DMS53 (cell line): ENCODE measurements at places on chromosomes 12 and 14.

DNA sequence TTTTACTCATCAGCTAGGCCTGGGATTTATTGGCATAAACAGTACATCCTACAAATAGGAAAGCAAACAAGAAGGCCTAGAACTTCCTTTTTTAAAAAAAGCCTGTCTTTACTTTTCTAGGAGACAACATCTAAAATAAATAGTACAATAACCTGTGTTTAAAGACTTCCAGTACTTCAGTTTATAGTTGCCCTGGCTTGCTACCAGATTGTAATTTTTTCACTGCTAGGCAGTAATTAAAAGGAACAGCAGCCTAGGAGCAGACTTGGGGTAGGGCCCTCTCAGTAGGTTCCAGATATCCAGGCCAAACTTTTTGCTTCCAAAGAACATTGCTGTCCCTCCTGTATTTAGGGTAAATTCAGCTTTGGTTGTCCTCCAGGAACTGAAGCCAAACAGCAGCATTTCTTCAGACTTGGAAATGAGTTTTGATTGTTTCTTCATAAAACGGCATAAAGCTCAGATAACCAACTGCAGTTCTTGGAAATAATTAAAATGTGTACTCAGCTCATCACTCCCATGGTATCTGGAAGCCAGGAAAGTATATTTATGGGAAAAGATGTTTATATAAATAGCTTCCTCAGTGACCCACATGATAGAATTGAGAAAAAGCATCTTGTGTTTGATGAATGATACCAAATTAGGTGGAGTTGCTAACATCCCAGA, 61.7 kb downstream of the PPP1R36 start:
- no peak for DNase-seq

DNA sequence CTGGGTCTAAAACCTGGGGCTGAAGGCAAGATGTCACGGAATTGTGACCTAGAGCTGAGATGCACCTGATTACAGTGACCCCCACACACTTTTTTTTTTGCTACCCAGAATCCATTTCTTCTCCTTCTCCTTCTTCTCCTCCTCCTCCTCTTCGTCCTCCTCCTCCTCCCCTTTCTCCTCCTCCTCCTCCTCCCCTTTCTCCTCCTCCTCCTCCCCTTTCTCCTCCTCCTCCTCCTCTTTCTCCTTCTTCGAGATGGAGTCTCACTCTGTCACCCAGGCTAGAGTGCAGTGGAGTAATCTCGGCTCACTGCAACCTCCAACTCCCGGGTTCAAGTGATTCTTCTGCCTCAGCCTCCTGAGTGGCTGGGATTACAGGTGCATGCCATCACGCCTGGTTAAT, 19.4 kb upstream of the FLVCR2 start:
- DNase-seq = no peak

DNA sequence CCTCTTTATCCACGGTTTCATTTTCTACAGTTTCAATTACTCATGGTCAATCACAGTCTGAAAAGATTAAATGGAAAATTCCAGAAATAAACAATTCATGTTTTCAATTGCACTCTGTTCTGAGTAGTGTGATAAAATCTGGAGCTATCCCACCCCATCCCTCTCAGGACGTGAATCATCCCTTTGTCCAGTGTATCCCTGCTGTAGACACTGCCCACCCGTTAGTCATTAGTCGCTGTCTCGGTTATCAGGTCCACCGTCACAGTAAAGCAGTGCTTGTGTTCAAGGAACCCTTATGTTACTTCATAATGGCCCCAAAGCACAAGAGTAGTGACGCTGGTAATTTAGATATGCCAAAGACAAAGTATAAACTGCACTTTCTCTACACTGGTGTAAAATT, 141.0 kb upstream of the LMNTD1 start:
- no peak for DNase-seq

GRCh38 chr12:91551927-91552326, 369.3 kb upstream of the DCN start:
- no peak for DNase-seq

- DNase-seq = no peak
These were observed 20.4 kb downstream of the EIF2B2 start for GRCh38 chr14:75023108-75023507.

DNA sequence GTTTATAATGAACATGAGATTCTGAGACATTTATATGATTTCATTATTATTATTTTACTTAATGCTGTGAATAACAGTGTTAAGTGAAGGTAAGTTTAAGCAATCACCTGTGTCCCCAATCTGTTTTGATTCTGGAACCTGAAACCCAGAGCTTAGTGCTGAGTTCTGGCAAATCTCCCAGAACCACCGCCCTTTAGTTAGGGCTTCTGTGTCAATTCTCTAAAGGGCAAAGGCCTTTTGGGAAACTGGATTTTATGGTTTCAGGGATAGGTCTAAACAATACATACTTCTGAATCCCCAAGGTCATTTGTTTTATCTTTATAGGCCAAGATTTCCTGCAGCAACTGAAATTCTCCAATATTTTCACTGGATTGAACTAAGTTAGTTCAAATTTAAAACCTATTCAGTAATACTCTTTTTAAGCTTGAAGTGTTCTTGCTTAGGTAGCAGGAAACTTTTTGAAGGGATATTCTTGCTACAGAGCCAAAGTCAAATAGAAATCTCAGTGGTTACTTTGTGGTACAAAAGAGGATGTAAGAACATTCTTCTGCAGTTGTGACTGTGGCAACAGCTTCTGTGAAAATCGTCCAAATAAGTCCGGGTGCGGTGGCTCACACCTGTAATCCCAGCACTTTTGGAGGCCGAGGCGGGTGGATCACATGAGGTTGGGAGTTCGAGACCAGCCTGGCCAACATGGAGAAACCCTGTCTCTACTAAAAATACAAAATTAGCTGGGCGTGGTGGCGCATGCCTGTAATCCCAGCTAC, 10.0 kb upstream of the PKP2 start:
- DNase-seq = no peak

GRCh38 chr12:16608946-16609539, 3.1 kb upstream of the LMO3 start:
- peak; percentile 80 for DNase-seq

GRCh38 chr14:75879031-75879430, 102.8 kb downstream of the TGFB3 start:
- peak; percentile 48 for DNase-seq

DNA sequence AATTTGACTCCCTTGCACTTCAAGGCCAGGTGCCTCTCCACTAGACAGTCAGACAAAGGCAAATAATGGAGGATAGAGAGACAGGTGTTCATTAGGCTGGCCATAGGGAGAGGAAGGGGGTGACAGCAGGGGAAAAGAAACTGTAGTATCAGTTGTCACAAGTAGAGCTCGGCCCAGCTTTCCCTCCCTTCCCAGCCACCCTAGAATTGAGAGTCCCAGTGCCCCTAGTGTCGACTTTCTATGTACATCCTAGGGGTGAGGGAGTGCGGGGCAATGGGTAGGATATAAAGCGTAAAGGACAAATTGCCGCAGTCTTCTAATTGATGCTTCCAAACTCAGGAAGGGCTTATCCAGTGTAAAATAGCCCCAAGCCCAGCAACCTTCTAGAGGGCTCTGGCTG, 39.0 kb downstream of the BAZ2A start:
- peak; percentile 89 for DNase-seq

DNA sequence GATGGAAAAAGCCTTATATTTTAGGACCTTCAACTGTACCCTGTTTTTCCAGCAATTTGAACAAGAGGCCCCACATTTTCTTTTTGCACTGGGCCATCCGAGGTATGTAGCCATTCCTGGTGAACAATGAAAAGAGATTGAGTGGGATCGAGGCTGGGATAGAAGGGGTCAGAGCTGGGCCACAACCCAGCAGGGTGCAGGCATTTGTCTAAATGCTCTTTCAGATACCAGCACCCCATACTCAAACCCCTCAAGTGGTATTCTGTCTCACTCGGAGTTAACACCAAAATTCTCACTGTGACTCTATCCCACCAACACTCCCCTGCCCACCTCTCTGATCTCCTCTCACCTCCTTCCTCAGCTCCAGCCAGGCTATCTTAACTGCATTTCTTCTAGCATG, 26.8 kb downstream of the DUSP6 start:
- DNase-seq = no peak

GRCh38 chr14:50006141-50006540, 110.2 kb downstream of the VCPKMT start:
- DNase-seq = no peak

DNA sequence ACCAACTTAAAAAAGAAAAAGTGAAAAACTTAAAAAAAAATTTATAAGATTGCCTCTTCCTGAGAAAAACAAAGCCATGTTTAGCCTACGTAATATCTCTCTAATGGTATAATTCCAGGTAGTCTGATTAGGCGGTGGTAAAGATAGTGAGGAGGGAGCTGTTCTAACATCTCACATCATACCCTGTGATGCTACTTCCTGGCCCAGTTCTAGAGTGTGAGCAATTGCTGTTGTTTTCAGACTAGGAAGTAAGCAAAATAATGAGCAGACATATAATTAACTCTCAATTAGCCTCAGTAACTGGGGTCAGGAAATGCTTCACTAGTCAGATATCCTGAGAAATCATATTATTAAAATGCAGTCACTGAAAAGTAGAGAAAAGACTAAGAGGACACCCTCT, 113.9 kb downstream of the PHLDA1 start:
- no peak for DNase-seq

GRCh38 chr12:107027636-107028053, 40.7 kb upstream of the MTERF2 start:
- DNase-seq = peak; percentile 99

DNA sequence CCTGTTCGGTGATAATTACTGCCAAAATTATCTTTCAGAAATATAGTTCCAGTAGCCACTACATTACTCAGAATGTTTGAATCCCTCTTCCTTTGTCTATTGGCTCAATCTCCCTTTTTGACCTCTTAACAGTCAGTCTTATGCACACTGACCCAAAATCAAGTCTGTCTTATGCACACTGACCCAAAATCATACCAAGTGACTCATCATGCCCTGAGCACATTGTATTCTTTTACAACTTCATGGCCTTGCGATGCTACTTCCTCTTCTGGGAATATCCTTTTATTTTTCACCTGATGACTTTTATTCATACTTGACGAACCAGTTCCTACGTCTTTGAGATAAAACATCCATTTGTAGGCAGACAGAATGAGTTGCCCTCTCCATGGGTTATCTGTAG, 182.3 kb downstream of the NPAS3 start:
- peak; percentile 13 for DNase-seq

GRCh38 chr12:90299121-90299520, 590.5 kb upstream of the ATP2B1 start:
- no peak for DNase-seq

DNA sequence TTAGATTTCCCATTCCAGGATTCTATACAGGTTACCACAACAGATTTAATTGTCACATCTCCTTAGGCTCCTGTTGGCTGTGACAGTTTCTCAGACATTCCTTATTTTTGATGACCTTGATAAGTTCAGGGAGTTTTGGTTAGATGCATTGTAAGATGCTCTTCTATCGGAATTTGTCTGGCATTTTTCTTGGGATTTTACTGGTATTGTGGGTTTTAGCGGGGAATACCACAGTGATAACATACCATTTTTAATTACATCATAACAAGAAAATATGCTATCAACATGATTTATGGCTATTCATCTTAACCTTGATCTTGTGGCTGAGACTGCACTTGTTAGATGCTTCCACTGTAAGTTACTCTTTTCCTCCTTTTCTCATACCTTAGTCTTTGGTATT, 217.5 kb upstream of the PPFIA2 start:
- no peak for DNase-seq

GRCh38 chr12:56119361-56119796, 1.3 kb downstream of the ZC3H10 start:
- DNase-seq = peak; percentile 95

GRCh38 chr14:27528328-27528727, 930.5 kb upstream of the NOVA1 start:
- DNase-seq = peak; percentile 66

- no peak for DNase-seq
These were observed 795.5 kb downstream of the C12orf50 start for GRCh38 chr12:87233671-87234070.

DNA sequence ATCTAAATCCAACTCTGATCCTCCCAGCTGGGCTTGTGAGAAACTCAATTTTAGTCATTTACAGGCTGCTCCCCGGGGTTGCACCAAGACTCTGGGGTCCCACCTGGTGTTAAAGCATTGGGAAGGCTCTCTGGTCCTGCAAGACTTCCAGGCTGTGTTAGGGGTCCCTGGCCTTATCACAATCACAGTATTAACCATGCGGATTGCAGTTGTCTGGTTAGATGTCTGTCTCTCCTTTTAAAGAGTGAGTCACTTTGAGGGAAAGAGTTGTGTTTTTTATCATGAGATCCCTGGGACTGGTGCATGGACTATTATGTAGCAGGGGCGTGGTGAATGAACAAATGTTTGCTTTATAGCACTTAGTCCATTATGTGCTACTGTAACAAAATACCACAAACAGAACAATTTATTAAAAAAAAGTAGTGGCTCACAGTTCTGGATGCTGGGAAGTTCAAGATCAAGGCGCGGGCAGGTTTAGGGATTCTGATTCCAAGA, 531.4 kb downstream of the FUT8 start:
- DNase-seq = no peak

DNA sequence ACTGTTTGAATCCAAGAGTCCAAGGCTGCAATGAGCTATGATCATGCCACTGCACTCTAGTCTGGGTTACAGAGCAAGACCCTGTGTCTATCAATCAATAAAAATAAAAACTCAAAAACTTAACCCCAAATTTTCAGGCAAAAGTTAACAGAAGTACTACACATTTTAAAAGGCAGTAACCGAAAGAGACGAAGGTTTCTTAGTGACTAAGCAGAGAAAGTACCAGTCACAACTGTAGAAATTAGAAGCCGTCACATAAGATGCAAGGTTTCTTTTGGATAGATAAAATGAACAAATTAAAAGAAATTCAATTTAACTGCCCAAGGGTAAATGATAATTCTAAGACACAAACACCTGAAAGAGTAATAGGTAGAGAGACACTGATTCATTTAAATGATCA, 103.5 kb downstream of the MED13L start:
- no peak for DNase-seq

GRCh38 chr12:131923260-131923659, 5.8 kb upstream of the PUS1 start:
- DNase-seq = no peak

DNA sequence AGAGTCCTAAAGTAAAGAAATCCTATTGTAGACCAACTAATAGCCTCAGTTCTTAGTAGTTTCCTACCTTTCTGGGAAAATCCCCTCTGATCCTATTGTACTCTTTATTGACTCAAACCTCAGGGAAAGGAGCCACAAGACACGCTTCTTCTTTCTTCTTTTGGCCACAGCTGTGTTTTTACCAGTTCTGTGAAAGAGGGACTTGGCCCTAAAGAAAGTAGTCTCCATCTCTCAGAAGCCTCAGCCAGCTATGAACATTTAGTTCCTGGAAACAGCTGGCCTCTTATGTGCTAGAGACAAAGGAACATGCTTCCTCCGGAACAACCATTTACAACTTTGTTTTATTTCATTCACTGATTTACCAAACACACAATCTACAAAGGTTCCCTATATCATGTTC, 66.1 kb upstream of the ARID2 start:
- no peak for DNase-seq

GRCh38 chr12:97387844-97388243, 74.8 kb upstream of the RMST start:
- no peak for DNase-seq

DNA sequence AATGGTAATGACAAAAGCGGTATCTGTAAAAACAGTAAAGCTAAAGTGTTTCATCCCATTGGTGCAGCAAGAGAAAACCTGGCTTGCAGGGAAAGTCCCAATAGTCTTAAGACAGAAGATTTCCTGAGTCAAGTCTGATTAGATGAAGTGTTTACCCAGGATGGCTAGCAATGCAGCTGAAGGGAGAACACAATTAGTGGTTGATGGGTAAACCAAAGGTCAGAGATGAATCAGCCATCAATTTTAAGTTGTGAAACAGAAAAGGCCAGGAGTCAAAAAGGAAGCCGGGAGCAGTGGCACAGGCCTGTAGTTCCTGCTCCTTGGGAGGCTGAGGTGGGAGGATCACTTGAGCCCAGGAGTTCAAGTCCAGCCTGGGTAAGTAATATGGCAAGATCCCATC, 52.6 kb downstream of the SEC23A start:
- DNase-seq = no peak
